GM23248 (cell line): ENCODE measurements at places on chromosomes 2 and 18. TPM values are rescaled to one million over a fixed set of nuclear protein-coding genes. Genes with fewer than 3 reads are reported as not detected.

Gene MOGAT1
- not detected in 2 replicates for total RNA-seq

Gene GTF3C2
- 22.6 and 43.1 TPM in 2 replicates for total RNA-seq

Gene PTGR3
- total RNA-seq = 8.1 and 21.3 TPM in 2 replicates

Gene TOGARAM2
- total RNA-seq = not detected in 2 replicates
